Stimulated activated CD4-positive, alpha-beta T cell treated with anti-CD3 and anti-CD28 coated beads, Interleukin-1b, Interleukin-23, amount 100 ng/mL, for 1 hour (primary cell): ENCODE measurements at places on chromosomes 1 and 21.

DNA sequence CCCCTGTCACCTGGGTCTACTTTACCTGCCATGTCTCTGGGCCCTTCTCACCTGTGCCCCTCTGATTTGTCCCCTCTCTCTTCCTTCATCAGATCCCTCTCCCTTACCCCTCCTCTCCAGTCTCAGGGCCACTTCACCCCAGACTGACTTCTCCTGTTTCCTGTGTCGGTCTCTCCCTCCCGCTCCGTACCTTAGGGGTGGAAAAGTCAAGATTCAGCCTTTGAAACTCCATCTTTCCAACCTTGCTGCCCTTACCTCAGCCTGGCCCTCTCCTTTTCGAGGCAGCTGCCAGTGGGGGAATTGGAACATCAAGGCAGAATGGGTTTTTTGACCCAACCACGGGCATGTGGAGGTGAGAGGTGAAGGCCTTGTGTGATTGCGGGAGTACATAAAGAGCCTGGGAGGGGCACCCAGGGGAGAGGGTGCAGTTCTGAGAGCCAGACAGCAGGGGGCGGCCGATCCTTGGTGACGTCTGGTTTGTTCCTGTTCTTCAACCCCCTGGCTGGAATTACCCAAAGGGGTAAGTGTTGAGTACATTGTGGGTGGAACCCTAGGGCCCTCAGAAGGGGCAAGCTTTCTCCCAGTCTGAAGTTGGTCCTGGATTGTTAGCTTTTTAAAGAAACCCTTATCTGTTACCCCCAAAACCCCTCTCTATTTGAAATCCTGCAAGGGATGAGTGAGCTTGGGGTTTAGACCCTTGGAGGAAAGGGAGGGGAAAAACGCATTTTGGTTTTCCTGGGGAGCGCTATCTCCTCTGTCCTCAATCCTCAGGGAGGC, 12.3 kb upstream of the DMBX1 start:
- DNase-seq, result peak; percentile 28

GRCh38 chr1:229104654-229105053, 166.3 kb upstream of the RAB4A start:
- no peak for DNase-seq

GRCh38 chr1:40094466-40095110, 2.5 kb downstream of the PPT1 start:
- DNase-seq, result no peak

DNA sequence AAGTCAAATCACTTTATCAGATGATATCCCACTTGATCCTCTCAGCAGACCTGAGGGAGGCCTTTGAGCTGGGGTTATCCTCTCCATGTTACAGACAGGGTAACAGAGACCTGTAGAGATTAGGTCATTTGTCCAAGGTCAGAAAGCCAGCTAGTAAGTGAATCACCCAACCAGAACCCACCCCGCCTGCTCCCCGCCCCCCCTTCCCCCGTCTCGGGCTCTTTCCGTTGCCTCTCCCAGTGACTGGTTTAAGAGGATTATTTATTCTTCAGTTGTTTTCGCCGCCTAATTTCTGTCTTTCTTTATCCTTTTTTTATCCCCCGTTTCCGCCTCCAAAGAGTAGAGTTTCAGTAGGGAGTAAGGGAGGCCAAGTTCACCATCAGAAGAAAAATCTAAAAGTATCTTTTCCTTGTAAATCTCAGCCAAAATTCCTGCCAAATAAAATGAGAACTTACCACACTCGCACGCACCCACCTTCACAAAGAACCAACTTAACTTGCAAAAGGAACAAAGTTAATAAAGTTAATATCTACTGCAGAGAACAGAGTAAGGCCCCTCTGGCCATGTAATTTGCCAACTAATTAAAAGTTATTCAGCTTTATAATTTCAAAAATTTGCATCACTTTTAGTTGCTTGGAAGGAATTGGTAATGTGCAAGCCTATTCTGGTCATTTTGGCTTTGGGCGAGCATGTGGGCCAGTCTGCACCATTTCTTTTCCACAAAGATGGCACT, 76.8 kb upstream of the TRABD2B start:
- no peak for DNase-seq

DNA sequence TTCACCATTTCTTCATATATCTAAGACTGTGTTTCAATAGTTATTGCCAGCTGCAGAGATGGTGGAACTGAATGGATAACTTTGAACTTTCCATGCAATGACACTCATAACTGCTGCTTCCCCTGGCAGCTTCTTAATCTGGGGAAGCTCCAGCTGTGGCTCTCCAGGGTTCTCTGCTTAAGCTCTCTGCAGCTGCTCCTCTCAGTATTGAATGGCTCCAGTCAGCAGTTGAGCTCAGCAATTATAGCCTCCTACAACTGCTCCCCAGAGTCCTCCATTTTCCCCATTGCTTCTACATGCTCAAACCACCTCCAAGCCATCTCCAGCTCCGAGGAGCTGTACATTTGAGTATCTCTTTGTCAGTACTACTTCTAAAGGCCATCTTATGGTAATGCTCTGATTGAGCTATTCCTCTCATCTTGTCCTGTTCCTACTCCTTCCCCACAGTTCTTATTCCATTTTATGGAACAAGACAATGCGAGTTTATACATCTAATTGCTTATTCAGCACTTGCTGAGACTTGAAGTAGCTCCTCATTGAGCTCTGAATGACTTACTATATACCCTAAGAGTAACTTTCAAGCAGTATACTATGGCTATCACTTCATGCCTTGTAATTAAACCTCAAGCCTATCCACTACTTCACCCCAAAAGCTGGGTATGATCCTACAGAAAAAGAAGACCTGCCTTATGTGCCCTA, 362.4 kb downstream of the NEGR1 start:
- DNase-seq, result no peak

- no peak for DNase-seq
These were observed 53.1 kb downstream of the NAV1 start for GRCh38 chr1:201591981-201592380.

GRCh38 chr1:85983316-85983715, 173.3 kb downstream of the COL24A1 start:
- DNase-seq, result no peak

DNA sequence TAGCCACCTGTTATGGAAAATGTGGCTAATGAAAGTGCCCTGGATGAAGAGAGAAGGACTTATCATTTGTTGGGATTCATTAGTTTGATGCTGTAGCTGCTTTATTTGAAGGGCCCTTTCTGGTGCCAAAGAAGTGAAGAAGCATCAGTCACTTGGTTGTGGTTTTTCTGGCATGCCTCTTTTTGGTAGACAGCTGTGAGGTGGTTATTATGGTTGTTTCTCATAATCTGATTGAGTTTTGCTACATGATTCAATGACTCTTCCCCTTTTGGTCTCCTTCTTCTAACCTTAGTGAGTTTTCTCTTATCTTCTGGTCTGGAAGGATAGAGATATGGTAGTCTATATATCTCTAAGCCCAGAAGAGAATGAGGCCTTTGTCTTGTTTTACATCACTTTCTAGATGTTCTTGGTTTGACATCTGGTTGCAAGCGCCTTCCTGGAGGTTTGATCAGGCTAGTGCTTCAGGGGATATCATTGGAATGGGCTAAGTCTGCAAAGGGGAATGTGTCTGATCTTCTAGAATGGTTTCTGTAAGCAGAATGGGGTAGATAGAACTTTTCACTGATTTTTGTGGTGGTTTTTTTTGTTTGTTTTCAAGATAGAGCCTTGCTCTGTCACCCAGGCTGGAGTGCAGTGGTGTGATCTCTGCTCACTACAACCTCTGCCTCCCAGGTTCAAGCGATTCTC, 26.0 kb downstream of the ARID1A start:
- DNase-seq, result no peak

GRCh38 chr1:212696721-212697331, 2.8 kb downstream of the BATF3 start:
- DNase-seq, result no peak

DNA sequence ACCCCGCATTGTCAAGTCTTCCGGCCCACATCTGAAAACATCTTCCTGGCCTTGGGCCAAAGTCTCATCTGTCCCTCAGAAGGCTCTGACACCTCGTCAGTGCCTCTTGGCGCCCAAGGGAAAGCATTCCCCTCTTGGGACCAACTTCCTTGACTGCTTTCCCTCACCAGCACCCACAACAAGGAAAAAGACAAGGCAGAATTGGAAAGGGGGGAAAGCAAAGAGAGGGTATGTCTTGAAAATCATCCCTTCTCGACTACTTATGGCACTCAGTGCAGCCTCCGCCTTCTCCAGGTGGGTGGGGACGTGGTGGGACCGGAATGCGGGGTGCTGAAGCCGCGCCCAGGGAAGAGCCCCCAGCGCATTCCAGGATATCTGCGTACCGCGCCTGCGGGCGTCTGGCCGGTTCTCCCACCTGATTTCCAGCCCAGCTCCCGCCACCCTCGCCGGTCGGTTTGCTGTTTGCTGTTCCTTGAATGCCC, 554 bp upstream of the SLC39A1 start:
- no peak for DNase-seq

DNA sequence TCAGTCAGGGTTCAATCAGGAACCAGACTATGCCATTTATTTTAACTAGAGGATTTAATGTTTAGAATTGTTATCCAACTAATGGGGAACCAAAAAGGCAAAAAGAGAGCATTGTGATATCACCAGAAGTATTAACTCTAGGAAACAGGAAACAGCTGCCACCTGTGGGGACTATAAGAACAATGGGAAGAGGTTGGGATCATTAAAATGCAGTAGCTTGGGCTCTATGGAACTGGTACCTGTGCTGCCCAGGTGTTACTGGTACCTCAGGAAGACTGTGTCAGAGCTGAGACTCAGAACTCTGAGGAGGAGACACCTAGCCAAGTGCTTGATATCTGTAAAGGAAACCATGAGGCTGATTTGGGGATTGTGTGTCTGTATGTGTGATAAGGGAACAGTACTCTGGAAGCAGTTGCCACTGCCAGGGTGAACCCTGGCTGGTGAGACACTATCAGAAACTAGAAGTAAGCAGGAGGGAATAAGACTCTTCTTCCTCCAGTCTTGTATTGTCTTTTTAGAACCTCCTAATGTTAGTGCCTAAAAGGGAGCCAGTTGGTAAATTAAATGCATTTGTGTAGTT, 49.4 kb downstream of the MAN1A2 start:
- DNase-seq, result no peak

DNA sequence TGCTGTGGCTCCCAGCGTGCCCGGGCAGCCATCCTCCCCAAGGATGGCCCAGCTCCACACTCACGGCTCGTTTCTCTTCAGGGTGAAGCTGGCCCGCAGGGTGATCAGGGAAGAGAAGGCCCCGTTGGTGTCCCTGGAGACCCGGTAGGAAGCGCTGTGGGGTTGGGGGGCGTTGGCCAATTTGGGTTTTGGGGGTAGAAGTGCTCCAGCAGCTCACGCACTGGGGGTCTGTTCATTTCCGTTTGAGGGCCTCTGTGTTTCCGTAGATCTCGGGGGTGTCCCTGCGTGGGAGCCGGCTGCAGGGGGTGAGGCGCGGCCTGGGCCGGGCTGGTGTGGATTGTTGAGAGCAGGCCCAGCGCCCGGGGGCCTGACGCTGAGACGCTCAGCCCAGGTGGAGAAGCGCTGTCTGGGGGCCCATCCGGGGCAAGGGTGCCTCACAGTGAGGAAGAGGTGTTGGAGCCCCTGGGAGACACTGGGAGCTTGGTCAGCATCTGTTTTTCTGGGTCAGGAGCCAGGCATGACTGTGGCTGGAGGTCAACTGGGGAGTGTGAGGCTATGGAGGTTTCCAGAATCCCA, 12.6 kb downstream of the COL6A1 start:
- no peak for DNase-seq

DNA sequence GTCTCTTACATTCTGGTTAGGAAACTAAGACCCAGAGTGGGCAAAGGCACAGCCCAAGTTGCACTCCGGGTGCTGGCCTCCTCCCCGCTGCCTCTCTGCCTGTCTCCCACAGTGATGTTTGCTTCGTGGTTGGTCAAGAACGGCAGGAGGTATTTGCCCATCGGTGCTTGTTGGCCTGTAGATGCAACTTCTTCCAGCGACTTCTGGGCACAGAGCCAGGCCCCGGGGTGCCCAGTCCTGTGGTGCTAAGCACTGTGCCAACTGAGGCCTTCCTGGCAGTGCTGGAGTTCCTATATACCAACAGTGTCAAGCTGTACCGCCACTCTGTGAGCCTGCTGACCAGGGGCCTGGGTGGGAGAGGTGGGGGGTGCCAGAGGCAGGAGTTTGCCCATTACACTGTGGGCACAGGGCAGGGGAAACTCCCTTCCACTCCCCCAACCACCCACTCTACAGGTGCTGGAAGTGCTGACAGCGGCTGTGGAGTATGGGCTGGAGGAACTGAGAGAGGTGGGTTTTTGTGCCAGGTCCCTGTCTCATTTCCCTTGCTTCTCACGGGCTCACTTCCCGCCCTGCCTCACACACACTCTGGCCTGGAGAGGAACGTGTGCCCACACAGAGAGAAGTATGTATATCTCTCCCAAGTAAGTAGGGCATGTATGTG, 1.9 kb downstream of the BTBD19 start:
- no peak for DNase-seq

GRCh38 chr1:53868565-53868964, 21.0 kb downstream of the YIPF1 start:
- no peak for DNase-seq

- DNase-seq, result no peak
These were observed 97.3 kb downstream of the GLIS1 start for GRCh38 chr1:53641481-53642214.

DNA sequence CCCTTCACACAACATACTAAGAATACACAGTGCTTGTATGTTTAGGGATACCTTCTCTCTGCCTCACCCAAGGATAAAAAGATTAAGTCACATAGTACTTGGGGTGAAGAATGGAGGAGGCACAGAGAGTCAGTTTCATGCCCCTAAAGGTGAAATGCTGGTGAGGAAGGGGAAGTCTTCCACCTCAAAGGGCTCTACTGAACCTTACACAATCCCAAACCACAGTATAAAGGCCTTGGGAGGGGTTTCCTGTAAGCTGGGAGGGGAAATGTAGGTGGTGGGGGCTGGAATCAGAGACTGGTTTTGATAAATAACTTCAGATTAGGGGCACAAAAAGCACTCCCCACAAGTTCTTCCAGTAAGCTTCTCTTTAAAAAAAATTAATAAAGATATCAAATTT, 3.5 kb downstream of the MINDY1 start:
- DNase-seq, result no peak

DNA sequence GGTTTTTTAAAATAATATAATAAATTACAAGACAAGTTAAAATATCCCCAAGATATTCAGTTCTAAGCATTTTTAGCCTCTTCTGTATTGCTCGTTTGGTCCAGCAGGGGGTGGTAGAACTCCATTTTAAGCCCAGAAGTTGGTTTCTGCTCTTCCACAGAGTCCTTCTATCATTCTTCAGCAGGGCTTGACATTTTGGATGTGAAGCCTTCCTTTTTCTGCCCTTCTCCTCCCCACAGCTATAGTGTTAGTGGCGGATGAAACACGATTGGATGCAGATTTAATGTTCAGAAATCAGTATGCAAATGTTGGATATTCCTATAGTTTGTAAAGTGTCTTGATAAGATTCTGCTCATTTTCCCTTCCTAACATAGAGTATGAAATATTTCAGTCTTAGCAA, 1.4 kb downstream of the NCAM2 start:
- no peak for DNase-seq
